IMR-90 (cell line): ENCODE measurements at places on chromosomes 7 and 10.
A peak's percentile ranks its signal among the peaks of the same experiment; 100 is the strongest.

- no peak for DNase-seq
Measured at GRCh38 chr10:79270466-79271246, 76.6 kb upstream of the PPIF start.

GRCh38 chr10:10526846-10527245 lies 490.8 kb upstream of the CELF2 start:
- no peak for DNase-seq

DNA sequence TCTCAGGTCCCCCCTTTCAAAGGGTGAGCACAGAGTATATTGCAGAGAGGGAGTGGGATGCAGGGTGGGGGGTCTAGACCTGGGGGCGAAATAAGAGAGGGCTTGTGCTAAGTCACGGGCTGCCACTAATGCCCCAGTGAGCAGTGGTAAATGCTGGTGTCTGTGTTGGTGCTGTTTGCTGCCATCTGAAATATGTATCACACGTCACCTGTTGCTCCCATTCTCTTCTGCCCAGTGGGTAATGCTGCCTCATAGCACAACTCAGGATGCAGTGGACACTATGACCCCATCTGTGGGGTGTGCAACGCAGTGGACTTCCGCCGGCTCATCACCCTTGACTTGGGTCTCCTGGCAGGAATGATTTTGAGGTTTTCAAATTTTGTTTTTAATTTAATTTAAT lies 2.6 kb downstream of the STOX1 start:
- no peak for DNase-seq

- DNase-seq, result no peak
Measured at GRCh38 chr7:100975371-100975821, 6.0 kb downstream of the MUC12 start.

DNA sequence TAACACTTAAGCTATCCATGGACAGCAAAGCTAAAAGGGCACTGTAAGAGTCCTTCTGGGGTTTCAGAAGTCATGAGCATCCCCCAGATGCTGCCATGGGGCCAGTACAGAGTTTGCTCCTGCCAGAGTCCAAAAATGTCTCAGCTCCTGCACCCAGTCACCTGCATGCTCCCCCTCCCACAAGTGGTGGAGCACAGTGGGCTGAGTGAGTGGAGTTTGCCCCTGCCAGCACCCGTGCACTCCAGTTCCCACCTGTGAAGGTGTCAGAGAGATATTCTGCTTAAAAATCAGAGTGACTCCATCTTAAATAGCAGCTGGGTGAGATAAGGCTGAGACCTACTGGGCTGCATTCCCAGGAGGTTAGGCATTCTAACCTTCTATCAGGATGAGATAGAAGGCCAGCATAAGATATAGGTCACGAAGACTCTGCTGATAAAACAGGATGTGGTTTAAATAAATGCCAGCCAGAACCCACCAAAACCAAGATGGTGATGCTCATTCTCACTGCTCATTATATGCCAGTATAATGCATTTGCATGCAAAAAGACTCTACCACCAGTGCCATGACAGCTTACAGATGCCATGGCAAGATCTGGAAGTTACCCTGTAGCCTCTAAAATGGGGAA lies 140.1 kb upstream of the ZNF92 start:
- DNase-seq, result no peak

GRCh38 chr7:128063088-128063487 lies 31.9 kb upstream of the LRRC4 start:
- DNase-seq, result peak; percentile 22

DNA sequence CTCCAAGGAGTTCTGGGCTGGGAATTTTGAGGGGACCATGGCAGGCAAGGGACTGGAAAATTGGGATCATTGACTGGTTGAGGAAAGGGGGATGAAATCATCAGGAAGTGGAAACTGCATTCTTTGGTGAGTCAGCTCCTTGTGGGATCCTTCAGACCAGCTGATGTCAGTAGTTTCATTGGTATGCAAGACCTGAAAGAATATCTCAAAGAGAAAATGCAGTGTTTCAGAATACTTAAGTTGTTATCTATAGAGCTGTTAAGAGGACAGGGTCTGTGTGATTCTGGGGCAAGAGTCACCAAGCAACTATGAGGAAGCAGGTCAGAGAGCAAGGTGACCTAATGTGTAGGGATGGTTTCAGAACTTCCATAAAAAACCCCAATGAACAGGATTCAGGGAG lies 595.9 kb upstream of the AUTS2 start:
- peak; percentile 10 for DNase-seq

DNA sequence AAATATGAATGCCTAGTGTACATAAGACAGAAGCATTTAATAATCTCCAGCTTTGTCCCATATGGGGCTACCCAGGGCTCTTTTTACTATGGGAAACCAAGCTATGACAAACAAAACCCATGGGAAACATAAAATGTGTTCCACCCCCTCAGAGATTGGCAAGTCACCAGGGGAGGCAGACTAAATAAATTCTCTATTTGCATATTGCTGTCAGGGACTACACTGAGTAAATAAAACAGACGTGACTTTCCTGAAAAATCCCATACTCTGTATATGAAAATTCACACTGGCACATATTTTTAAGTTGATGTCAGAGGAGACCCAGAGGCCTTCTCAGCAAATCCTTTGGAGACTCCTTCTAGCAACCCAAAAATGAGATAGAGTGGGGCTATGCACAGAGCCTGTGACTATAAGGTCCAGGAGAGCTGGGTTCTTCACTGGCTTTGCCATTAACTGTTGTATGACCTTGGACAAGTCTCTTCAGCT lies 44.0 kb upstream of the HPSE2 start:
- DNase-seq, result peak; percentile 33

DNA sequence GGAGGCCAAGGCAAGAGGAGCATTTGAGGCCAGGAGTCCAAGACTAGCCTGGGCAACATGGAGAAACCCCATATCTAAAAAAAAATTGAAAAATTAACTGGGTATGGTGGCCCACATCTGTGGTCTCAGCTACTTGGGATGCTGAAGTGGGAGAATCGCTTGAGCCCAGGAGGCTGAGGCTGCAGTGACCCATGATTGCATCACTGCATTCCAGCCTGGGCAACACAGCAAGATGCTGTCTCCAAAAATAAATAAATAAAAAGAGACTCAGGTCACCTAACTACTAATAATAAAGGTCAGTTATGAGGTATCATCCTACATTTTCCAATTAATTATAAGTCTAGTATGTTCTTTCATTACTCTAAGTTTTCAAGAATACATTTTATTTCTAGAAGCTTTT lies 20.6 kb downstream of the CABCOCO1 start:
- DNase-seq, result no peak

DNA sequence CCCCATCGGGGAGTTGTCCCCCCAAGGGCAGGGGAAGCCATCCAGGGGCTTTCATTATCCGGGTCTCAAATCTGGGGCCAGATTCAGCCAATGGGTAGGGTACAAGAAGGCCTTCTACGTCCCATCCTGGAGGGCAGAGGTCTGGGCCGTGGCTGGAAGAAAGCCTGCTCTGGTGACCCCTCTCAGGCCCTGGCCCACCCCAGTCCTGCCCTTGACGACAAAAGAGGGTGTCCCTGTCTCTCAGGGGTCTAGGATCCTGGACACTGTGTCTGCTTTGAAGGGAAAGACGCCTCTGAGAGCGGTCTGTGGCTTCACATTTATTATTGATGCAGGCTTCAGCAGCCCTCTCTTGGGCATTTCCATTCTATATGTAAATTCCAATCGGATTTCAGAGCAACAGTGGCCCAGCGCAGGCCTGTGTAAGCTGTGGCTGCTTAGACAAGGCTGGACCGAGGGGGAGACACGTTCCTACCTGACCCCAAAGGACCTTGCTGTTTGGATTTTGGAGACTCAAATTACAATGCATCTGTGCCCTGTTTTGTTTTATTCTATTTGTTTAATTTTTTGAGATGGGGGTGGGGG lies 83.2 kb upstream of the BAIAP2L1 start:
- DNase-seq, result no peak

DNA sequence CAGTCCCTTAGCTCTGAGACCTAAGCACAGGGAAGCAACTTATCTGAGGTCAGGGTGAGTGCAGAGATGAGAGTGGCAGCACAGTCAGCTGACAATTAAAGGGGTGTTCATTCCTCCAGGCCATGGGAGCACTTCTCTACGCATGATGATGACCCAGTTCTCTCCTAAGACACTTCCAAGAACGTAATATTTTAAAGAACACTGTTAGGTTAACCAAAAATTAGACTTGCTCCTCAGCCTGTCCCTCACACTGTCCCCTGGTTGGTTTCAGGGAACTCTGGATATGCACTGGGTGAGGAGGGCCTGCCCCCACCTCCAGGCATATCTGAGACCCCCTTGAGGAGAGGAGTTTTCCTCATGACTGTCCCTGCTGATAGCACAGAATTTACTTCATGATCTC lies 767.5 kb downstream of the GRID1 start:
- no peak for DNase-seq

GRCh38 chr10:132297526-132297925 lies 10.2 kb downstream of the STK32C start:
- DNase-seq, result no peak

DNA sequence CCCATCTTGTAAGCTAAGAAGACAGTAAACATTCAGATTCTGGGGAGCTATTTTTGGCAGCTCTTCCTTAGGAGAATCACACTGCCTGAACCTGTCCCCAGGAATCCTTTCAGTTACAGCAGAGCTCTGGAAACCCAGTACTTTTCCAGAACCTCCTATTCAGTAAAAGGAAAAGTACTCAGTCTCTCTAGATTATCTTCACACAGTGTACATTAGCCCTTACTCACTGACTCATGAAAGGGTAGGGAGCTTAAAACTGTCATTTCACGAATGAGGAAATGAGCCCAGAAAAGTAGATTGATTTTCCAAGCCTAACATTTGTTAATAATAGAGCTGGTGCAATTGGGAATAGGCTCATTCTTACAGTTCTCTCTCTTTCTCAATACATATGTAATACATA lies 3.9 kb upstream of the CNNM1 start:
- no peak for DNase-seq

DNA sequence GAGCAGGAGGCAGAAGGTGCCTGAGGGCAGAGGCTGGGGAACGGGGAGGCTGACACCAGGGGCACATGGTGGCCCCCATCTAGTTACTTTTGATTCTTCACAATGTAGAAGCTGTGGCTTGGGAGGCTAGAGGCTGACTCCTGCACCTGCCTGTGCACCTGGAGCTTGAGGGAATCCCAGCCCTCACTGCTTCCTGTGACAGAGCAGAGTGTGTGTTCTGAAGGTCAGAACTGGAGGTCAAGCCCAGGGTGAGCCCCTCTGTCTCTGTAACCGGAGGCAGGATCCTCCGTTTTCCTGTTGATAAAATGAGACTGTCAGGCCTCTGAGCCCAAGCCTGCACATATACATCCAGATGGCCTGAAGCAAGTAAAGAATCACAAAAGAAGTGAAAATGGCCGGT lies 124.8 kb downstream of the ACTR3B start:
- no peak for DNase-seq

- no peak for DNase-seq
Measured at GRCh38 chr7:23545493-23545892, 13.7 kb upstream of the TRA2A start.

GRCh38 chr10:115402699-115403098 lies 309.5 kb downstream of the ATRNL1 start:
- peak; percentile 30 for DNase-seq

- no peak for DNase-seq
Measured at GRCh38 chr7:154343778-154344412, 291.7 kb downstream of the DPP6 start.

DNA sequence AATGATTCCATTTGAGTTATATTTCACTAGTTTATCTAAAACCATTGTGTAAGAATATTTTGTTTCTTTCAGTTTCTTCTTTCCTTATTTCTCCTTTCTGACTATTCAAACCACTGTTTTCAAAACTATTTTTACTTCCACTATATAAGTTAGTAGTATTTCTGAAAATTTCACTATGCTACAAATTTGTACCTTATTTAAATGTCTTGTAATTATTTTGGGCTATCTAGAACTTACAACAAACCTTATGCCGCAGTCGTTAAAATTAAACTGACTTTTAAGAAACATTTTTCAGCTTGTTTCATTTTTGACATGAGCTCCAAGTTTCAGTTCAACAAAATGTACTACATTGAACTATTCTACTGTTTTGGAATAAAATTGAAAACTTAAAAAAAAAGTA lies 1.8 kb downstream of the TFEC start:
- no peak for DNase-seq

DNA sequence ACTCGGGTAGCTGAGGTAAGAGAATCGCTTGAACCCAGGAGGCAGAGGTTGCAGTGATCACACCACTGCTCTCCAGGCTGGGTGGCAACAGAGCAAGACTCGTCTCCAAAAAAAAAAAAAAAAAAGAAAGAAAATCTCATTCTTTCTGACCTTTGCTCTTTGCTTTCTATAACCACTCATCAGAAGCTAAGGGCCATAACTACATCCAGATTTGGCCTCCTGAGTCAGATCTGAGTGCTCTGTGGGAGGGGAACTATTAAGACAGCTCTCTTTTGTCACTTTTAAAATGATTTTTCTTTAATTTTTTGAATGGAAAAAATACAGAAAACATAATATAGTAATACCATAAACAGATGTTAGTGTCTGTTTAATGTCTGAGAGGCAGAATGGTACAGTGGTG lies 210.1 kb downstream of the KIAA1217 start:
- no peak for DNase-seq

GRCh38 chr7:117929237-117929636 lies 56.0 kb upstream of the CTTNBP2 start:
- no peak for DNase-seq

- DNase-seq, result no peak
Measured at GRCh38 chr7:111145472-111145871, 54.5 kb downstream of the LRRN3 start.
